ENCODE measurements at places on chromosomes 1 and 21.

GRCh38 chr1:160519642-160520435 lies 3.2 kb downstream of the SLAMF6 start:
- DNase-seq = peak; percentile 36

GRCh38 chr1:200134116-200134515 lies 106.6 kb downstream of the NR5A2 start:
- no peak for DNase-seq

- DNase-seq = no peak
Measured at GRCh38 chr1:6392809-6393399, 663 bp downstream of the ACOT7 start.

DNA sequence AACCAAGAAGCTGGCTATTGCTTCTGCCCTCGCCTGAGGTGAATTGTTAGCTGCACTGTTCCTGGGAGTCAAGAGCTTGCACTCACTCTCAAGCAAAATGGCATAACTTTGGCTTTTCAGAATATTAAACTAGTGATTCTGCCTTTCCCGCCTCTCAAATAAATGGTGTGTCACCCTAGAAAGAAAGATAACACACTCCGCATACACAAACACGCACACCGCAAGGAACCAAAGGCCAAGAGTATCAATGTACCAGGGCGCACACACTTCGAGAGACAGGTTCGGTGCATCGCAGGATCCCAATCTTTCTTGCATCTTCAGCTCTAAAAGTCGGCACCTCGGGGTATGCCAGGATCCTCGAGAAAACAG lies 470 bp upstream of the RTCA start:
- no peak for DNase-seq

- DNase-seq = no peak
Measured at GRCh38 chr1:216914974-216915373, 191.7 kb upstream of the ESRRG start.

DNA sequence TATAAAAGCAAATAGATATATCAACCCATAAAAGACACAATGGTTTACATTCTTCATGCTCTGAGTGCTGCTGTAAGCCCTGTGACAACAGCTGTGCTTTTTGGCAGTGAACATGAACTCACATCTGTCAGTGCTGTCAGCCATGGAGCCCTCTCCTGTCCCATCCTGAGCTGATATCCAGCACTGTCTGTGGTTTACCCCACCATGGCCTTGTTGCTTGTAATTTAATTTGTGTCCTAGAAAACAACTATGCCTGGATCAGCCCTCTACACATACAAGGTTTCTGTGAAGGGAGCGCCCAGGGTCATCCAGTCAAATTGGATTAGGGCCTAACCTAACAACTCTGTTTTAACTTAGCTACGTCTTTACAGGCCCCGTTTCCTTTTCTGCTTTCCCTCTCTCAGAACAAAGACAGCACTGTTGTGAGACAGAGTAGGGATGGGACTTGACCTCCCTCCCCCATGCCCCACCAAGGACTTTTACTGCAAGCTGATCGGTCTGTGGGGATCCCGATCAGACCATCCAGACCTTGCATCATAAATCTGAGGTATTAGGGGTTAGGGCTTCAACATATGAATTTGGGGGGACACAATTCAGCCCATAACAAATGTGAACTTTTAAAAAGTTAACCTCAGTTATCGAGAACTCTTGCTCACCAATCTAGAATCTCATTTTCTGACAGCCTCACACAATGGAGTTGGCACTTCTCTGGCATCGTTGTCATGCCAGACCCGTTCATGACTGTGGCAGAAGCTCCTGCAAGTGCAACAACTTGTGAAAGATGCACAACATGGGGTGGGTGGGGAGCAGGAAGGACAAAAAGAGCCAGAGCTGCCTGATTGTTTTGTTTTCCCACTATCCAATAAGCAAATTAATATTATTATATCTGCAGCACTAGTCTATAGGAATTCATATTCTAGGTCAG lies 16.4 kb upstream of the SLC44A3 start:
- no peak for DNase-seq

DNA sequence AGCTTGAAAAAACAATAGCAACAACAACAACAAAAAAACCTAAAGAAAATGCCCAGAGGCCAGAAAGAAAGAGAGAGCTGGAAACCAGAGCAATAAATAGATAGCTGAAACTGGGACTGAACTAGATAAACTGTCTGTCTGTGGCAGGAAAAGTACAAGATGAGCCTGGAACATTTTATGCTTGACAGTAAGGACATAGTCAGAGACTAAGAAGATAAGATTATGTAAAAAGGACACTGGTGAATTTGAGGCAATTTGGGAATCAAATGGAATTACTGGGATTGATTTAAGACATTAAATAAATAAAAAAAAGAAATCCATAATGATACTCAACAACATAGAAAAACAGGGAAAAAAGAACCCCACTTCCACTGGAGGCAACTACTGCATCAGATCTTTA lies 1.7 kb upstream of the KIFAP3 start:
- no peak for DNase-seq

DNA sequence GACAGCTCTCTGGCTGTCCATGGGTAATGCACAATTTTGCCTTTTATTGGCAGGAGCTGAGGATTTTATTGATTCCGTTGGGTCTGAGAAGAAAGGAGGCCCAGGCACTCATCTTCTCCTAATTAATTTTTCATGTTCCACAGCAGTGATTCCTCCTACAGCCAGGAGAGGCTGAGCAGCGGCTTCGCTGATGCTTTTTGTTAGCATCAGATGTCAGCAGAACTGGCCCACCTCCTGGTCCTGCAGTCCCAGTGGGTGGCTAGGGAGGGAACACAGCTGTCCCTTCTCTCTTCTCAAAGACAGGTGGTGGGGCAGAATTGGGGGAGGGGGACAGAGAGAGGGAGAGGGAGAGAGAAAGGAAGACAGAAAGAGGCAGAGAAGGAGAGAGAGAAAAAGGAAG lies 5.7 kb downstream of the MT1HL1 start:
- no peak for DNase-seq

- no peak for DNase-seq
Measured at GRCh38 chr1:21066356-21067012, 110.2 kb downstream of the EIF4G3 start.

- no peak for DNase-seq
Measured at GRCh38 chr1:66438501-66438900, 95.5 kb upstream of the SGIP1 start.

- DNase-seq = no peak
Measured at GRCh38 chr1:158809862-158810261, 21.3 kb upstream of the MNDA start.

DNA sequence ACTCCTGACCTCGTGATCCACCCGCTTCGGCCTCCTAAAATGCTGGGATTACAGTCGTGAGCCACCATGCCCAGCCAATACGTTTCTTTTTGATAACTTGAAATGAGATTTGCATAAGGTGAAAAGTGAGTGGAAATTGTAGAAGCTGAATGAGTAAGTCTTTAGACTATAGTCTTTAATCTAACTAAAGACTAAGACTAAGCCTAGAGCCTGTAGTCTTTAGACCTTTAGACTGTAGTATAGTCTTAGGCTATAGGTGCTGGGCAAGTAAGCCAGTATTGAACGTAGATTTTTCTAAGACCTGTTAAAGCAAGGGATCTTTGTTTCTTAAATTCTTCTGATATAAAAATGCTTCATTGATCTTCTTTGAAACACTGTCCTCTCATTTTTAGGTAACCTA lies 12.1 kb downstream of the PPP2R5A start:
- no peak for DNase-seq

All from GM06990 (cell line).